ENCODE measurements at places on chromosomes 12 and 14. TPM values are rescaled to one million over a fixed set of nuclear protein-coding genes. Genes with fewer than 3 reads are reported as not detected.
A peak's percentile ranks its signal among the peaks of the same experiment; 100 is the strongest.

The ARHGEF40 gene
- polyA plus RNA-seq: 64.8 TPM

The DLGAP5 gene
- 8.6 TPM for polyA plus RNA-seq

DNA sequence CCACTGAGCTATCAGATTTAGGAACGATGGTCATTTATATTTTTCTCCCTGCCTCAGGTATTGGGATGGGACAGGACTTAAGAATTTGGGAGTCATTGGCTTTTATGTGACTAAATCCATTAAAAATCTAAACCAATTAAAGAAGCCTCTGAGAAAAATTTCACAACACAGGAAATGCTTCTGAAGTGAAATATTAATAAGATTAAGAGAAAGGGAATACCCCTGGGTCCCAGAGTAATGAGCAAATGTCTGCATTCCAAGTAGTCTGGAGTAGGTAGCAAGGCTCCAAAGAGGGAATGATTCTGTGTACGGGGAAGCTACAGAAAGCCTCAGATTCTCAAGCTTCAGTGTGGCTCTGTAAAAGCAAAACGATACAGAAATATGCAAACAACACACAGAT, 707 bp upstream of the MED6 start:
- DNase-seq: no peak

DNA sequence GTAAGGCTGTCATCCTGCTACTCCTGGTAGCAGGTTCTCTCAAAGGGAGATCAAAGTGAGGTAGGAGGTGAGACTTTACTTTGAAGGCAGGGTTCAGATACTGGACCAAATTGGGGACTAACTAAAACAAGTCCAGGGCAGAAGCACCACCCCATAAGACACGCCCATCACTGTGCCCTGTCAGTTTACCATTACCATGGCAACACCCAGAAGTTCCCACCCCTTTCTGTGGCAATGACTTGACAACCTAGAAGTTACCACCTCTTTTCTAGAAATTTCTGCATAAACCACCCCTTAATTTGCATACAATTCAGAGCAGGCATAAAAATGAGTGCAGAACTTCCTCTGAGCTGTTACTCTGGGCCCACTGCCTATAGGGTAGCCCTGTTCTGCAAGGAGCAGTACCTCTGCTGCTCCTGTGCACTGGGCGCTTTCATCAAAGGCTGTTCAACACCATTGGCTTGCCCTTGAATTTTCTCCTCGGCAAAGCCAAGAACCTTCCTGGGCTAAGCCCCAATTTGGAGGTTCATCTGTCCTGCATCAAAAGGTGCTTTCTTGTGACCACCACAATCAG, 64.8 kb upstream of the MAX start:
- DNase-seq: no peak

The GLI1 gene
- 11.2 TPM for polyA plus RNA-seq

DNA sequence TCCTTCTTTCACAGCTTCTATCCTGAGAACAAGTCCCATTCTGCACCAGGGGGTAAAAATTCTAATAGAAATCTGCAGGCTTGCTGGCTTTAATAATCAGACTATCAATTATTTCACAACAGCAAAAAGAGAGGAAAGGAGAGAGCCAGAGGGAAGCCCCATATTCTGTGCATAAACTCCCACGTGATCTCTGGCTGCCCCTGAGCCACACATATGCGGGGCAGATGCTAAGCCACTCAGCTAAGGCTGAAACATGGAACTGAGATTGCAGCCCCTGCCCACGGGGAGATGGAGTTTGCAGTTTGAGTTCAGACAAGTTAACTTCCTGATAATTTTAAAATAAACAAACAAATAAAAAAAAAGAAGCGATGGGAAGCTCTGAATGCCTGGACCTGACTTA, 254.4 kb upstream of the CCDC196 start:
- DNase-seq: no peak

- DNase-seq: peak; percentile 26
Measured at GRCh38 chr12:80412343-80412953, 31.6 kb upstream of the PTPRQ start.

All from forelimb muscle (tissue), 1 donor.